ENCODE measurements at places on chromosomes 6 and 20. TPM values are rescaled to one million over a fixed set of nuclear protein-coding genes. Genes with fewer than 3 reads are reported as not detected.

DNA sequence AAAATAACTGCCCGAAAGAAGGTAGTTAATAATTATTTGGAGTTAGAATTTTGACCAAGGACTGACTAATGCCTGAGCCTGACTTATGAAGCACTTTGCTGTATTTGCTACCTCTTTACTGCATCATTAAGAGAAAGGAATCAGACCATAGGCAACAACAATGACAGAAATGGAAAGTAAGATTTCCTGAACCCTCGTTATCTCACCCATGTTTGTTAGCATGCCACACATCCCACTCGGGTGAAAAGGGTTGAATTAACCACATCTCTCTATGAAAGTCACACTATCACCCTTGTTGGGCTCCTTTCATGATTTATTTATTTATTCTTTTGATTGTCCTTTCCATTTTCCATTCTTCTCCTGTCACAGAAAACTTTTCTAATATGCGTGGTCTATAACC, 59.6 kb downstream of the OLIG3 start:
- DNase-seq, result no peak

DNA sequence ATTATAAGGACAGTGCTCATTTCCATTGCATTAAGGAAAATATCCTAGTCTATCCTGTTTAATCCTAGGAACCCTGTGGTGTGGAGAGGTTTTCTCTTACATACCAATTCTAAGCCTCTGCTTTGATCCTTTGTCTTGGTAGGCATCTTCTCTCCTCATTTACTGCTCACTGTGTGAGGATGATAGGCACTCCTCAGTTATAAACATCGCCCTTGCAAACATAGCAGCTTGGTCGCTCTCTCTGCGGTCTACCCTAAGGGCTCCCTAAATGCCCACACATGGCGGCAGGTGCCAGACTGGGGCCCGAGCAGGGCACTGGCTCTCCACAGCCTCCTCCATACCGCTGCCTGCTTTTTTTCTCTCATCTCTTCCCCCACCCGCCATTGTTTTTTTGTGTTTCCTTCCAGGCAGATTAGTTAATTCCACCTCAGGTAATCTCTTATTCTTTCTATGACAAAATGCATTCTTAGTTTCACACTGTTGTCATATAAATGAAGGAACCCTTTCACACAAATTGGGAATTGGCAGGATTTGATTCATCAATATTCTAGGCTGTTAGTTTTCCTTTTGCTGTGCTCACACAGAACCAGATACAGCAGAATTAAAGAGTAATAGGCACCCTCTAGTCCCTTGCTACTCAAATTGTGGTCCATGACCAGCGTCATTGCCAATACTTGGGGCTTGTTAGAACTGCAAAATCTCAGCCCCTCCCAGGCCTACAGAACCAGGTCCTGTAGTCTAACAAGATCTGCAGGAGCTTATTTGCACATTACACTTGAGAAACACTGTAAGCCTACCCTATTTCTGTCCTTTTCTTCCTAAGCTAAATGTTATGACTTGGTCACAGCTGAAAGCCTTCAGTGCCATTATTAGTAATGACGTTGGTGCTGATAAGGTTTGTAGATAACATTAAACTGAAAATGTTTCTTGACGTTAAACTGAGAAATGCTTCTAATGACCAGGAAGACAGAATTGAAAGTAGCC, 36.3 kb downstream of the CARMIL1 start:
- DNase-seq, result no peak

- no peak for DNase-seq
These were observed 1.2 kb upstream of the BPI start for GRCh38 chr20:38302786-38303185.

DNA sequence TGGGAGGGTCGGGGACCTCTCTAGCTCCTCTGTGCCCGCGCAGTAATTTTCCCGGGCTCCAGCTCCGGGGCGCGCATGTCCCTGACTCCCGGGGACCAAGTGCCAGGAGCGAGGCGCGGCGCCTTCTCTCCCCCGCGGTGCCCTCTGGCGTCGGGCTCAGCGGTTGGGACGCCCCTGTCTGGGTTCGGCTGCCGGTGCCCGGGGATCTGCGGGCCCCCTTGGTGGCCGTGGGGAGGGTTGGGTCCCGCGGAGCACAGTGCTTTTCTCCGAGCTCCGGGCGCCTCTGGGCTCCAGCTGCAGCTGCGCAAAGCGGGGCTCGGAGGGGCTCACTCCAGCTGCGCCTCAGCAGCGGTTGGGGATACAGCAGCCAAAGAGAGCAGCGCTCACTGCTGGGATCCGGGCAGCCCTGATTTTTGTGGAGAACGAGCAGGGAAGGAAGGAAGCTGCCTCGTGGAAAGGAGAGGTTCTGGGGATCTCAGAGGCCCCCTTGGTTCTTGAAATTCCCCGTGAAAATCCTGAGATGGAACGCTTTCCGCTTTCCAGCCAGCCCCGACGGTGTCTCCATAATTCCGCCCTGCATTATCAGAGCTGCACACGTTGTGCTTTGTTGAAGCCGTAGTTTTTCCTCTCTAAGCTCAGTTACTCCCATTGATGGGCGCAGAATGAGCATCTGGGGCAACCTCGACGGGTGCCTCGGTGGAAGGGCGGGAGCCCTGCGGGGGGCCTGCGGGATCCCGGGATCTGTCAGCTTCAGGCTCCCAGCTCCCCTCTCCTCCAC, 861 bp downstream of the PPP1R14C start:
- peak; percentile 63 for DNase-seq

- no peak for DNase-seq
These were observed 2.6 kb downstream of the HCRTR2 start for GRCh38 chr6:55176958-55177357.

GRCh38 chr6:149317644-149318571, at the start of gene TAB2:
TAB2 (plus strand) TSS chr6:149317712; CDS start chr6:149369998, 52,286 bp downstream.
- DNase-seq, result no peak

DNA sequence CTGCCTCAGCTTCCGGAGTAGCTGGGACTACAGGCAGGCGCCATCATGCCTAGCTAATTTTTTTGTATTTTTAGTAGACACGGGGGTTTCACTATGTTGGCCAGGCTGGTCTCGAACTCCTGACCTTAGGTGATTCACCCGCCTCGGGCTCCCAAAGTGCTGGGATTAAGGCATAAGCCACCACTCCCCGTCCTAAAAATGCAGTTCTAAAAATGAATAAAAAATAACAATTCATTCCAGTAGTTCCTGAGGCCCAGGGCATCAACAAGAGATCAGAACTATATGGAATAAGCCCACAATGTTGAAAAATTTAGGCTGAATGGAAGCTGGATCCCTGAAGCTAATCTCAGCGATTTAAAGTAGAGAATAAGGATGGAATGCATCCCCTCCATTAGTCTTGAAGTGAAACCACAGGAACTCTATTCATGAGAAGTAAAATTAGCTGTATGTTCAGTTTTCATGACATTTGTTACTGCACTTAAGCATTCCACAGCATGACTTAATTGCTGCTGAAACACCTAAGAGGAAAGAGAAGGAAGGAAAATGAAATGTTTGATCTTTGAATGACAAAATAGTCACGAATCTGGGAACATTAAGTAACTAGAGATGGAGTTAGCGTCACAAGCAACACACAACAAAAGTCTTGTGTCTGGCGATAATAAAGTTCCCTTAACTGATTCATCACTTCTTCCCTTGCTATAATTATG, 80.4 kb upstream of the RIPOR2 start:
- DNase-seq, result no peak

DNA sequence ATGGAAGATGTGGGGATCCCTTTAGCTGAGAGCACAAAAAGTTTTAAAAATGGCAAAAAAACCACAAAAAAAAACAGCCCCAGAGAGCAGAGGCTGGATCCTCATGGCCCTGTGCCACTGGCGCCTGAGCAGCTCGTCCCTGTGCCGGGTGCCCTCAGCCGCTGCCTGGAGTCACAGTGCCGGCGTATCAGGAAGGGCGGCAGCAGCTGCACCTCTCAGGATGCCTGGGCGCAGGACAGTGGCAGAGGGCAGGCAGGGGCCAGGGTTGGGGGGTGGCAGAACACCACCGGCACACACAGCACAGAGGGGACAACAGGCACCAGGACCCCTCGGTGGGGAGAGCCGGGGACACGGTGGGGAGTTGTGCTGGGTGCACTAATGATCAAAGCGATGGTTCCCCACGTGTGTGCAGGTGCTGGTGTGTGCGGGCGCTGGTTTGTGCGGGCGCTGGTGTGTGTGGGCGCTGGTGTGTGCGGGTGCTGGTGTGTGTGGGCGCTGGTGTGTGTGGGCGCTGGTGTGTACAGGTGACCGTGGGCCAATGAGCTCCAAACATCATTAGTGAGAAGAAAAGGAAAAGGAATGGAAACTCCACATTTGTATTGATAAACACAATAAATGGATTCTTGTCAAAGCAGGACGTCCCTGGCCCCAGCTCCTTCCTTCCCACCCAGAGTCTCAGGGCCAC, 1.5 kb upstream of the FRMD1 start:
- DNase-seq, result no peak

Gene OTOR
- total RNA-seq, result not detected

Gene LAMA2
- total RNA-seq, result 26.2 TPM

Data from pancreas (tissue), 10 donors.